ENCODE measurements at places on chromosomes 6 and 20.

GRCh38 chr20:18005990-18006364 is 37.2 kb downstream of the MGME1 start:
- no peak for DNase-seq

DNA sequence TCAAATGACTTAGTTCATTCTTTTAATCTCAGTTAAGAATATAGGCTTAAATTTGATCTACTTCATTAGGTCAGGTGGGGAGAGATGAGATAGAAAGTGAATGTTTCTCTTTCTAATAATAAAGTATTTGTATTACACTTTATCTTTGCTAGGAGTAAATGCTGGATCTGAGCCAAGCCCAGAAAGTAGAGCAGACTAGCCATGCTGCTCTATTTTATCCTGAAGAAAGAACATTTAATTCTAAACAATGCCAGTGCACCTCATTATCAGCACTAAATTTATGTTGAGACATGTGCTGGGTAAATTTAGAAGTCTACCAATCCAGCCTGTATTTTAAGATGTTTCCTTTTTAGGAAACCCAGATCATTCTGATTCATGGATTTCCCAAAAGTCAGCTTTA is 43.5 kb downstream of the AKIRIN2 start:
- DNase-seq: no peak

DNA sequence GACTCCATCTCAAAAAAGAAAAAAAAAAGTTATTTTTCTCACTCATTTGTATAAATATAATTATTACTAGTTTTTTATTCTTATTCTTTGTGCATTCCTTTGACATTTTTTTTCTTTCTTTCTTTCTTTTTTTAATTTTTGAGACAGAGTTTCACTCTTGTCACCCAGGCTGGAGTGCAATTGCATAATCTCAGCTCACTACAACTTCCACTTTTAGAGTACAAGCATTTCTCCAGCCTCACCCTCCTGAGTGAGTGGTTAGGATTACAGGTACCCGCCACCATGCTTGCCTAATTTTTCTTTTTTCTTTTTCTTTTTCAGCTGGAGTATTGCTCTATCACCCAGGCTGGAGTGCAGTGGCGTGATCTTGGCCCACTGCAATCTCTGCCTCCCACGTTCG is 51.4 kb upstream of the JARID2 start:
- DNase-seq: no peak

- peak; percentile 19 for DNase-seq
These were observed at the start of gene FNDC1 for GRCh38 chr6:159169193-159169555. TSS of gene FNDC1 (plus strand) at chr6:159169400. CDS start at chr6:159169597, 197 bp downstream.

- DNase-seq: no peak
These were observed 9.1 kb upstream of the ZNF133 start for GRCh38 chr20:18279242-18279641.

DNA sequence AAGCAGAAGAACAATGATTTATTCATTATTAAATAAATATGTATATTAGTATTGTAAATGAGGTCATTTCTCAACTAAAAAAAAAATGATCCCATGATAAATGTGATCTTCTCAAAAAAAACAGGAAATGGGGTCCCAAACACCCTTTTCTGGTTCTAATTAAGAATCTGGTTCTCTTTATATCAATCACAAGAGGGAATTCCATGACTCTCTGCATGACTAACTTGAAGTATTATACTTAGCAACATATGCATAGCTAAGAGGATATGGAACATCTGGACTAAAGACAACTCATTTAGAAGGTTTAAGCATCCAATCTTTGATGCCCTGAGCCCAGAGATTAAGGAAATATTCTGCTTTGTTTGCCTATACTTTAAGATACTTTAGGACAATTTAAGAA is 89.7 kb upstream of the EMILIN3 start:
- no peak for DNase-seq

- DNase-seq: no peak
These were observed 116.5 kb downstream of the COL12A1 start for GRCh38 chr6:75089151-75089897.

DNA sequence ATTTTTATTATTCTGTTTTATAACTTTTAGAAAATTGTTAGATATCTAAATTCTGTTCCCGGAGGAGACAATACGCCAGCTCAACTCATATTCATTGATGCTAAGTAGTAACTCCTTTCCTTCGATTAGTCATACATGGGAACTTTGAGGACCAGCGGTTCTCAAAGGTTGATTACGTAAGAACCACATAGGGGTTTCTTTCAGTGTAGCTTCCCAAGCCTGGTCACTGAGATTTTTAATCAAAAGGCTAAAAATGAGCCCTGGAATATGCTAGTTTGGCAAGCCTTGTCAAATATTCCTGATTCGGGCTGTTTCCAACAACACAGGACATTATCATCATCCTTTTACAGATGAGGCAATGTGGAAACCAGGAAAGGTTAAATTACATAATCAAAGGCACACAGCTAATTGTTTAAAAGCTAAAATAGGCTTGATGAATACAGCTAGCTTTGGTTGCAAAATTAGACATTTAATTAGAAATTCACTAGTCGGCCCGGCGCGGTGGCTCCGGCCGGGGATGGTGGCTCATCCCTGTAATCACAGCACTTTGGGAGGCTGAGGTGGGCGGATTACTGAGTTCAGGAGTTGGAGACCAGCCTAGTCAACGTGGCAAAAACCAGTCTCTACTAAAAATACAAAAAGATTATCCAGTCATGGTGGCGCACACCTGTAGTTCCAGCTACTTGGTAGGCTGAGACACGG is 14.6 kb upstream of the MEI4 start:
- no peak for DNase-seq

DNA sequence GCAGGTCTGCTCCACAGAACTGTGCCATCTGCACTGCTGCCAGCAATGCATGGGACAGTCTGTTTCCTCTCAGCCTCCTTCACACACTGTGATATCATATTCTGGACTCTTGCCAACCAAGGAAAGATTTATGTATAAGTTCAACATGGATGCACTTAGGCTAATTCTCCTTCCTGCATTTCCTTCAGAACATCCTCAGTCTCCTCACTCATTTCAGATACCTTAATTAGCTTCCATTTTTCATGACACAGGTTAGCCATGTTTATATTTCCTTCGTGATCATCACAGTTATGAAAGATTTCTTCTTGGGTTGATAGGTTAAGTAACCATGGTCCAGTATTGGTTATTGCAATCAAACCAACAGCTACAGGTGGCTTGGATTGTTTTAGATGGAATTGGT is 46.4 kb upstream of the DDR1 start:
- DNase-seq: no peak

GRCh38 chr6:106056746-106057390 is 29.3 kb upstream of the PRDM1 start:
- DNase-seq: no peak

DNA sequence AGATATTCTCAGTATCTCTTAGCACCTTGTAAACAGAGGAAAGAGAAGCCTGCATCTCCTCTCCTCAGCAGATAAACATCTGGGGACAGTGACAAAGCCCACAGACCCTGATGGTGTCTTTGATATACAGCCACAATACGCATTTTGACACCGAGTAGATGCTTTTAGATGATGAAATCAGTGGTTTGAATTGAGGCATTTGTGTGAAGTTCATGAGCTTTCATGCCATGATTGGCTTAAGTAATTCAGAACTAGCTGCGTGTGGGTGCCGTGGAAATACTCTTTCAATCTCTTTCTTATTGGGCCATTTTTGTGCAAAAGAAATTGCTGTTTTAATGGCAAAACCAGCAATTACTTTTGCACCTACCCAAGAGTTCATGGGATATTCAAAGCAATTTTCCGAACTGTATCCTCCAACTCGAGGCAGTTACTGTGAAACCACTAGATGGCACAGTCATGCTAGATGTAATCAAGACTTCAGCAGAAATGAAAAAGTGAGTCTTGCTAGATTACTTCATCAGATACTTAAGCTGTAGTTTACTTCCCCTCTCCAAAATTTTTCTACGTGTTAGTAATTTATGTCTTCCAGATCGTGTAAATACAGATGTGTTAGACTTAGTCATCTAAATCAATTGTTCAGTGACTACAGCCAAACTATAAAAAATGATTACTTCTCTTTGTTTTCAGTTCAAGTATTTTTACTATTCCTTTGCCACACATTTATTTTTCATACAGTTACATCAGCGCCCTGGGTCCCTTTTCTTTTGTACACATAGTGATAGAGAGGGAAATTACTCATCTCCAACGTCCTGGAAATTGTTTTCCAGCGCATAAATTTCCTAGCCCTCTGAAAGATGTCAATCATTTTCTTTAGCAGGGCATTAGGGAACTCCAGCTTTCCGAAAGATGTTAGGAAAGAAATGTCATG is 49.4 kb downstream of the IYD start:
- DNase-seq: no peak

GRCh38 chr6:69584913-69585729 is 211.7 kb downstream of the LMBRD1 start:
- no peak for DNase-seq

DNA sequence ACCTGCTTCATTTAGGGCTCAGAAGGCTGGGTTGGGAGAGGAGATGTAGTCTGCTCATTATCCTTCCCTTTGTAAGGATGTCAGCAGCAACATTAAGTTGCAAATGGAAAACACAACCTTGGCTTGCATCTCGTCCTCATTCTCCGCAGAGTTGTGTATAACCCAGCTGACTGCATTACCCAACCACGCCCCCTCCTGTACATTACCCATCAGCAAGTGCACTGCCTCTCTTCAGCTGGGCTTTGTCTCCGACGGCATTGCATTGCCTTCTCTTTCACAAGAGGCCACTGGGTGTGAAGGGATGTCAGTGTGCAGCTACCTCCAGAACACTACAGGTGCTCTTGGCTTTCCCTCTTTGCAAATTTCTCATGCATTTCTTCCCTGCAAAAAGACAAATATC is 128.7 kb upstream of the TSHZ2 start:
- no peak for DNase-seq

- no peak for DNase-seq
These were observed 147.4 kb upstream of the MLN start for GRCh38 chr6:33950891-33951889.

- DNase-seq: no peak
These were observed 12.9 kb downstream of the PRSS16 start for GRCh38 chr6:27260369-27260768.

GRCh38 chr6:73262671-73263569 is at the start of gene KHDC1:
TSS of gene KHDC1 (minus strand) at chr6:73263196. CDS start at chr6:73242517, 20,679 bp downstream.
- DNase-seq: peak; percentile 57

GRCh38 chr6:68238097-68238601 is 396.9 kb upstream of the ADGRB3 start:
- DNase-seq: no peak

DNA sequence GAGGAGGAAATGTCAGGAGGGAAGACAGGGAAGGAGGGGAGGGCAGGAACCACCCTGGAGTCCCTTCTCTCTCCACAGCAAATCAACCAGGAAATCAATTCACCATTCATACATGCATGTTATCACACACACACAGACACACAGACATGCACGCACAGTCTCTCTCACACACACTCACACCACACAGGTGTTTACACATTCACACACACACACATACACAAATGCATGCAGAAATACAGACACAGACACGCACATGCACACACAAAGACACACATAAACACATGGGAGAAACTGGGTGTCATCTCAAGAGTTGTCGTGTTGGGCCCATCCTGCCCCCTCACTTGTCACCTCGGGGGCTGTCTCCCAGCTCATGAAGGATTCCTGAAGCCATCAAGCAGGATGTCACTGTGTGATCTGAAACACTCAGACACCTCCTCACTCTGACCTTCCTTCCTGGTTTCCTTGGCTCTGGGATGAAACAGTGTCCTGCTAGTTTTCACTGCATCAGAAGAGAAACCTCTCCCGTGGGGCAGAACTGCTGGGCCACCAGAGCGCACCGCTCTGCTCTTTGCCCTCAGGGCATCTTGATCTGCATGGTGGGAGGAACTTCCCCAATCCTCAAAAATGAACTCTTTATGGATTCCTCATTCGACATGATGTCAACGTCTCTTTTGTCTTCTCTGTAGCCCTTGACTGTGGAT is 9.2 kb downstream of the RAET1G start:
- no peak for DNase-seq

DNA sequence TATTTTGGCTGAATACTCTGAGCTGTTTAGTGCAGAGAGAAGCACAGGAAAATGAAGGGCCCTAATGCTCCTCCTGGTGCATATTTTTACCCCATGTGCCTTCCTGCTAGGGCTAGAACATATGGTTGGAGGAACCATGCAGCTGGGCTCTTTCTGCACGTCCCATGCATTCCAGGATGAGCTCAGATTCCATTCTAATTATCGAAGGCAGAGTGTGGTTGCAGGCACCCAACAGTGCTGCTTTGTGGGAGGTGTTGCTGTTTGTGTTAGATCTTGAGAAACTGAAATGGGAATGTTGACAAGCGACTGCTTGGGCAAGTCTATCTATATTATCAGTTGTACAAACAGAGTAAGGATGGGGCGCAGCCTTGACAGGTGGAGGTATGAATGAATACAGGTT is 419.5 kb downstream of the DHX35 start:
- no peak for DNase-seq

DNA sequence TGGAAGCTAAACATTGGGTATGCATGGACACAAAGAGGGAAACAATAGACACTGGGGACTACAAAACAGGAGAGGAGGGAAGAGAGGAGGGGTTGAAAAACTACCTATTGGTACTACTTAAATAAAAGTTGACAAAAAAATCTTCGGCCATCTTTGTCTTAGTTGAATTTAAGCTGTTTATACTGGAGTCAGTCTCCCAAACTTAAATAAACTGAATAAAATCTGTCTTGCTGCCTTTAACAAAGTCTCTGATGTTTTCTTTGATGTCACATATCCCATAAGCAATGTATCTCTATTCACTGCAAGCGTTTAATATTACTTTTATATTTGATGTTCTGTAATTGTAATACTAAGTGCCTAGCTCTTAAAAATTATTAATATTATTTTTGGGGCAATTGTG is 409.2 kb upstream of the EPHA7 start:
- DNase-seq: no peak

DNA sequence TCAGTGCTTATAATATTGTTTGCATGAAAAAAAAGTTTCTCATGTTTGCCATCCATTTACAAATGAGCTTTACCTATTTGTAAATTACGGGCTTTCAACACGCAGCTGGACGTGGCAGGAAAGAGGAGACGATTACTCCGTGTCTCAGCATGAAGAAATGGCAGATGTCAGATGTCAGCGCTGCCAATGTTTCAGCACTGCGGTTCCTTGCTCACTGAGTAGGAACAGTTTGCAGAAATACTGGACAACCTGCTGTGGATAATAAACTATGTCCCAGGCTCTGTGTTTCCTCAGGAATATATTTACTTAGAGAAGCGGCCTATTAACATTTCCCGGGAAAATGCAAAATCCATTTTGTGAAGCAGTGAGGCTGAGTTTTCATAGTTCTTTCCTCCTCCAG is 22.7 kb downstream of the RAMACL start:
- DNase-seq: no peak

- no peak for DNase-seq
These were observed 223.3 kb downstream of the BMP7 start for GRCh38 chr20:57043091-57043490.

GRCh38 chr6:35402856-35403191 is 49.3 kb upstream of the FANCE start:
- DNase-seq: no peak

- no peak for DNase-seq
These were observed 785.2 kb upstream of the FLRT3 start for GRCh38 chr20:15122613-15123012.

DNA sequence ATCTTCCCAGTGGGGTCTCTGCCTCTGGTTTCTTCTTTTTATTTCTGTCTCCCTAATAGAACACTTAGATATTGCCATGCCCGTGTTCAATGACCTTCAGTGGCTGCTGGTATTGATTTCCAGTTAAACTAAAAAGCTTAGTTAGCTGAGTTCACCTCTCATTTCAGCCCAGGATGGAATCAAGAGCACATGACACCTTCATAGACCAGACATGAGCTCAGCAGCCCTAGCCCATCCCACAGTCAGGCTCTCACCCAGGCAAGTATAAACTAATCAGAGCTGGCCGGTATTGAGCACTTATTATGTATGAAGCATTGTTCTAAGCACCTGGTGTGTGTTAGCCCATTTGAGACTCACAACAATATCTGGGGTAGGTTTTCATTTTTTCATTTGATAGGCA is 33.7 kb upstream of the PLEKHG1 start:
- DNase-seq: no peak
